Neural crest cell (in vitro differentiated cells): ENCODE measurements at places on chromosomes 4 and X.

- no peak for DNase-seq
Measured at GRCh38 chr4:5971078-5971450, 47.2 kb downstream of the C4orf50 start.

GRCh38 chr4:180610324-180610723 lies 1632.9 kb upstream of the TENM3 start:
- no peak for DNase-seq

DNA sequence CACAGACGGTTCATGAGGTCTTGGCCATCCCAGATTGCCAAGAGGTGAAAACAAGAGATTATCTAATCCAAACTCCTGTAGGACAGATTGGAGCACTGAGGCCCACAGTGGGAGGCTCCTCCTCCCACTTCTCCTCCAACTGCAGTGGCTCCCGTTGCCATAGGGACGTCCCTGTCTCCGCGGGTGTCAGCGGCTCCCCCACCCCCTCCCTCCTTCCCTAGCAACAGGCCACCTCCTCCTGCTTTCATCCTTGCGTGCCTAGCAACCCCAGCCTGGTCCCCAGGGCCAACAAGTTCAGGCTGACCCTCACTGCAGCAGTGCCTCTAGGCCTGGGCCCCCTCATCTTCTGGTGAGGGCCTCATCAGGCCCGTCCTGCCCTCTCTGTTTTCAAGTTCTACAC lies 6.8 kb upstream of the IQSEC2 start:
- peak; percentile 42 for DNase-seq

- DNase-seq: no peak
Measured at GRCh38 chrX:103309860-103310554, 783 bp downstream of the BEX2 start.

DNA sequence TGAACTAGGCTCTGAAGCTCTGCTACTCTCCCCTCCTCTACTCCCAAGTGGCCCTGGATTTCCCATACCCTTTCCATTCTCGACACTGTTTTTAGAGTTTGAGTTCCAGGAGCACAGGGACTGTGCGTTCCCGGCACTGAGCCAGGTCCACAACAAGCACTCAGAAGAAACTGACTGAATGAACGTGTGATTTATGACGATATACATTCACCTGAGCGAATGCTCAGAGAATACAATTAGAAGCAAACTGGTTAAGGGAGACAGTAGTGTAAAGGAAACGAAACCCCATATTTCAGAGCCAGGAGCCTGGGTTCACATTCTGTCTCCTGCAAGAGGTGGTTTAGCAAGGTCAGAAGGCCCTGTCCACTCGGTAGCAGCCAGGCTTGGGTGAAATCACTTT lies 1.4 kb upstream of the KIAA0232 start:
- no peak for DNase-seq

GRCh38 chrX:8971116-8971515 lies 62.8 kb downstream of the FAM9B start:
- DNase-seq: no peak

DNA sequence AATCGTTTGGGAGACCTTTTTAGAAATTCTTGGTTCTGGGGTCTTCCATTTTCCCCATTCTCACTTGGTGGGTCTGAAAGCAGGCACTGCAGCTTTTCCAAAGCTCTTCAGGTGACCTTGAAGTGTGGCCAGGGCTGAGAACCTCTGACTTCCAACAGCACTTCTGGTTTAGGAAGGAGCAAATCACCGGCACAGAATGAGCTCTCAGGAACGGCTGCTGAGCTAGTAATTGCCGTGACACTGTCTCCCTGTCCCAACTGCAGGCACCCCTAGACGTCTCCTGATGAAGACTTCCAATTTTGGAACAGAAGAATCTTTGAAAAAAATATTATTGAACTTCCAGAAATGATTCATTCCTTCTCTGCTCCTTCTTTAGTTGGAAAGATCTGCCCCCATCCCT lies 31.3 kb downstream of the CD38 start:
- DNase-seq: no peak

- DNase-seq: no peak
Measured at GRCh38 chr4:1975880-1976279, 32.9 kb downstream of the NELFA start.

DNA sequence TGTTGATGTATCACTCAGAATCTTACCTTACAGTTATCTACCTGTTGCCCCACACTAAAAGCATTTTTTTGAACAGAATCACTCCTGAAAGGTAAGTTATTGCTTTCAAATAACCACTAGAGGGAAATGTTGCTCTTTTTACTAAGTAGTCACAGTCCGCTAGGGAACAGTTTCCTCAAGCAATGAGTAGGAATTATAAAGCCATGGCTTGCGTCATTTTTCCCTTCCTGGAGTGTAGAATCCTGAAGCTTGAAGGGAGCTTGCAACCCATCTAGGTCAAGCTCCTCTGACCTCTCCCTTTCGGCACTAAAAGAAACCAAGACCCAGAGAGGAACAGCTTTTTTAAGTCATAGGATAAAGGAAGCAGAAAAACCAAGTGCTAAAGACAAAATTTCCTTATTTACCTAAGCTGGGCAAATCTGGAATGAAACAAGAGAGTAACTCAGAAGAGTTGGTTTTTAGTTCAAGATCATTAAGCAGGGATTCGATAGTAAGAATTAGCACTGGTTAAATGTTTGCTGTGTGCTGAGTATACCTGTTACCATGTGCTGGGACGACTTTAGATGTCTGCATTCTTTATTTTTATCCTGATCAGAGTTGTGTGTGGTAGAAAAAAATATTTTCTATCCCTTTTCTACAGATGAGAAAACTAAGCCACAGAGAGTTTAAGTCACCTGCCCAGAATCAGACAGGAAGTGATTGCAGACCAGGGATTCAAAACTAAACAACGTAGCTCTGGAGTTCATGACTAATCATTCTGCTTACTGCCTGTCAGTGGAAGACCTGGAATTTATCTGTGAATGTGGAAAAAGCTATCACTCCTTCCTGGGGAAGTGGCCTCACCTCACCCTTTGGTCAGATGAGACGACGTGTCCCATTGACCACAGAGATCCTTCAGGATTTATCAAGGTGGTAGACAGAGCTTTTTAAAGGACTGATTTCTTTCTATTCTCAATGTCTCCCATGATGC lies 631.5 kb downstream of the RAB28 start:
- DNase-seq: no peak

GRCh38 chr4:181608181-181608580 lies 635.0 kb upstream of the TENM3 start:
- DNase-seq: no peak

DNA sequence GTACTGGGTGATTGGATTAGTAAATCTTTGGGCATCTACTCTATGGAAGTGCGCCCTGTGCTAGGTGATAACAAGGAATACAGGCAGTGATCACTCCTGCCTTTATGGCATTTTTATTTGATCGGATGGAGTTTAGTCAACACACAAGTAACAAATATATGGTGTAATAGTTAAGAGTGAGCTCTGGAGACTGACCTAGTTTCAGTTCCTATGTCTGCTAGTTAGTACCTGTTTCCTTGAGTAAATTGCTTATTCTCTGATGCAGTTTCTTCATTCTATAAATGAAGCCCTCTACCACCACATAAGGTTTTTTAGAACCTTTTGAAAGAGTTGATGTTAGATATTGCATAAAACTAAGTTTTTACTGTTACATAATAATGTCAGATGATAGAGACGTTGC lies 134.6 kb downstream of the KDM6A start:
- no peak for DNase-seq

DNA sequence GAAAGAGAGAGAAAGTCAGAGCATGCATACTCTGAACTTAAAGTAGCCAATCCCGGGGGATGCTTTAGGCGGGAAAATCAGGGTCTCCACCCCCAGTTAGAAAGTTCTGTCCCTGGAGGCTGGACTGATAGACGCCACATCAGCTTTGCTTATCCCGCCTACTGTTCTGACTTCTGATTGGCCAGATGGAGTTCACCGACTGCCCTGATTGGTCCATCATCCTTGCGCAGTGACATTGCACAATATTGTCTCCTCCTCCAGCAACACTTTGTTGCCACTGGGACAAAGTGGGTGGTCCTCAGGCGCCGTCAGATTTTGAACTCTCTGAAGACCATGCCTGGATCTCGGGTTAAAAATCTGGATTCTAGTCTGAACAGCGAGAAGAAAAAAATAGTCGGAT lies 50.3 kb downstream of the SSX3 start:
- no peak for DNase-seq
